ENCODE measurements at places on chromosomes 6 and 20.

- DNase-seq, result no peak
Observed at GRCh38 chr20:43579861-43580793, 10.6 kb upstream of the IFT52 start.

DNA sequence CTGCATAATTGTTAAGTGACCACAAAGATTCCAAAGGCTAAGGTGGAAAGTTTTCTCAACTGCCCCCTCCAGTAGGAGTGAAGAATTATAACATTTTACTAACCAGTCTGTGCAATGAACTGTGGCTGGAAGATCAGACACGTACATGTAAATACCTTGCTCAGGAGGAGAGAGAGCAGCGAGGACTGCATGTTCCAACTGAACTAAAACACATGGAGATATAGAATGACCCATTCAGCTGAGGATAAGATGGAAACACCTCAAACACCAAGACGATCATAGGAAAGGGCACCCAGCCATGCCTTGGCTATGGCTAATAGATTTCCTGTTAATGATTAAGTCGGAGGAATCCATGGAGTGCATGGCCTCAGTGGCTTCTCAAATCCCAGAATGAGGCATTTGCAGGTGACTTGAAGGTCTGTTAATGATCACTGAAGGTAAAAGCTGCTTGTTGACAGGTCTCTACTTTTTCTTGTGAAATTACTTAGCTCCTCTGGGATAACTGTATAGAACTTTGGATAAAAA lies 875.6 kb downstream of the TFAP2A start:
- peak; percentile 8 for DNase-seq

DNA sequence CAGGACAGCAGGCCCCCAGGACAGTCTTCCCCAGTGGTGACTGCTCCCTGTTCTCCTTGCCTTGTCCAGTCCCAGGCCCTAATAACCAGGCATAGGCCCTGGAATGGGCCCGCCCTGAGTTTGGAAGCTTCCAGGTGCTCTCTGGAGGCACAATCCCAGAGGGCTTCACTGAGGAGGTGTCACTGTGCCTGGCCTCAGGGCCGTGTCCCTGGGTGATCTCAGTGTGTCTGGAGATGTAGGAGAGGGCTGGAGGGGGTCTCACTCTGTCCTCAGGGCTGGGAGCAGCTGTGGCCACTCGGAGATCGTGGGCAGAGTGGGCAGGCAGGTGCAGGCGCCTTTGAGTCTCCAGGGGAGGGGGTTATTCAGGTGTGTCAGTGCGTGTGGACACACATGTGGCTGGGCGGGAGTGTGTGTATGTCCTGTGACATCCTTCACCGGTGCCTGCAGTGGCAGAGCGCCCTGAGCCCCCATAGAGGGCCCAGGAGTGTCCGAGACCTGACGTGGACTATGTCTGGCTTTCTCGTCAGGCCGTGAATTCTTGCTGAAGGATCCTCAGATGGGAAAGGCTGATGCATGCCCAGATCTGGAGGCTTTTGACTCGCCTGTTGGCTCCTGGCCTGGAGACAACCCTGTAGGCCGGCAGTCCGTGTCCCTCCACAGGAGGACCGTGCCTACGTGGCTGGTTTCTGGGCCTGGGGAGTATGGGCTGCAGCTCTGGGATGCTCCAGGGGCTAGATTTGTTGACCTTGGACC lies 5.5 kb upstream of the NPBWR2 start:
- DNase-seq, result no peak

- peak; percentile 98 for DNase-seq
Observed at GRCh38 chr20:3173610-3174441, 477 bp upstream of the LZTS3 start.

DNA sequence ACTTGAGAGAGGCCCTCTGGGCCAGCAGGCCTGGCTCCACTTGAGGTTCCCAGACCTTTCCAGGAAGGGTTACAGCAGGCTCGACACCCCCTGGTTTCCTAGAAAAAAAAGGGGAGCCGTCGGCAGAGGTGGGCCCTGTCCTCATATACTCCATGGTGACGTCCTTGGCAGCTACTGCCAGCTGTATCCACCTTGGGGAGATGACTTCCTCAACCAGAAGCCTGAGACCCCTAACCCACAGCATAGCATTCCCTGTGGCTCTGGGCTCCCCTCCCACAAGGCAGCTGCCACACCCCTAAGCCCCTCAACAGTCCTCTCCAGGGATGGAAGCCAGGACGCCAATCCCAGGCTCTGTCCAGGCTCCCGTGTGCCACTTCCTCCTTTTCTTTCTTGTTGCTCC lies 294.8 kb downstream of the CDC5L start:
- DNase-seq, result no peak

DNA sequence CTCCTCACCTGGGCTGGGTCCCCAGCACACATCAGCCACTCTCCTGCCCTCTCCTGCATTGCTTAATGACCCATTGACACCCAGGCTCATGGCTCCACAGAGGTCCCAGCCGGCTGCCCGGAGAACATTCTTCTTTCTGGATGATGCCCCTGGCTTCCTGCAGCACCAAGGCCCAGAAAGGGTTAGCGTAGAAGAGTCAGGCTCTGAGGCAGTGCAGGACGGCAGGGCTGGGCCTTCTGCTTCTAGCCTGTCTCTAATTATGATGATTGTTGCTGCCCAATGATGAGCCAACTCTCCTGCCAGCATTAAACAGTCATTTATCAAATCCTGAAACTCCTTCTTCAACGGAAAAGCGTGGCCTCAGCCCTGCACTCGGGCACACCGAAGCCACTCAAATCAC lies 66.4 kb downstream of the ZNF217 start:
- DNase-seq, result no peak

- DNase-seq, result no peak
Observed at GRCh38 chr6:36469946-36470345, 27.1 kb downstream of the KCTD20 start.

DNA sequence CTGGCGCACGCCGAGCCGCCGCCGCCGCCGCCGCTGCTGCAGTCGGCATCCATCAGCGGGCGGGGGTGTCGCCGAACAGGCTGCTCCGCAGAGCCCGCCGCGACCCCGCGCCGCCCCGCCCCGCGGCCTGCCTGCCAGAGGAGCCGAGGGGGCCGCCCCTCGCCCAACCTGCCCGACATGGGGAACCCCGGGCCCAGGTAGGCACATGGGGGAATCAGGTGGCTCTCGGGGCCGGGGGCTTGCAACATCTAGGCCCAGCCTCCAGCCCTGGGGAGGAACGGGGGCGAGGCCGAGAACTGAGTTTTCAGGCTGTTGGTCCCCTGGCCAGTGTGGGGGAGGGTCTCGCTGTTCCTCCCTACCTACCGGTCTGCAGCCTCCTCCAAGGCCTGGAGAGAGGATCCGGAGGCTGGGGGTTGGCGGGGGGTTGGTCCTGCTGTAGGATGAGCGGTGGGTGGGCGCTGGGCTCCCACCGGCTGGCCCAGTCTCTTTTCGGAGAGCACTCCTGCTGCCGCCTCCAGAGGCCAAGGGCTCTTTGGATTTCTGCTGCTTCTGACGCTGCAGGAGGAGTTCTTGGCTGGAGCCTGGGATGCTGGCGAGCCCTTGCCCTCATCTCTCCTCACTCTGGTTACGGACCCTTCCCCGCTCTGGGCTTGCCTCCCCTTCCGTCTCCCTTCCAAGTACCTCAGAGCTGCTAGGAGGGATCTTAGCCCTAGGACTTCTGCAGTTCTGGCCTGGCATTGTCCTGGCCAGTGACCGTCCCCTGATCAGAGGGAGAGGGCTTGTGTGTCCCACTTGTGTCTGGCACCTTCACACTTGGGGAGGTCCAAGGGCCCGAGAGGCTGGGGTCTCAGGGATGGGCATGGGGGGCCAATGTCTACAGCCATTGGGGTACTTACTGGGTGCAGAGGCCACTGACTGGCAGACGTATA lies at the start of gene EPB41L1:
Gene EPB41L1, plus strand, starts transcription at position 41 of the 929 bp plus-strand sequence. CDS start 19,038 bp downstream, outside the sequence.
- peak; percentile 50 for DNase-seq

- DNase-seq, result no peak
Observed at GRCh38 chr6:125792680-125793079, 1.9 kb downstream of the NCOA7 start.

- DNase-seq, result no peak
Observed at GRCh38 chr6:34546551-34547321, 9.4 kb downstream of the SPDEF start.

- DNase-seq, result no peak
Observed at GRCh38 chr20:41344938-41345728, 4.5 kb downstream of the LPIN3 start.

GRCh38 chr6:109782491-109782999 lies 91.4 kb downstream of the FIG4 start:
- no peak for DNase-seq

DNA sequence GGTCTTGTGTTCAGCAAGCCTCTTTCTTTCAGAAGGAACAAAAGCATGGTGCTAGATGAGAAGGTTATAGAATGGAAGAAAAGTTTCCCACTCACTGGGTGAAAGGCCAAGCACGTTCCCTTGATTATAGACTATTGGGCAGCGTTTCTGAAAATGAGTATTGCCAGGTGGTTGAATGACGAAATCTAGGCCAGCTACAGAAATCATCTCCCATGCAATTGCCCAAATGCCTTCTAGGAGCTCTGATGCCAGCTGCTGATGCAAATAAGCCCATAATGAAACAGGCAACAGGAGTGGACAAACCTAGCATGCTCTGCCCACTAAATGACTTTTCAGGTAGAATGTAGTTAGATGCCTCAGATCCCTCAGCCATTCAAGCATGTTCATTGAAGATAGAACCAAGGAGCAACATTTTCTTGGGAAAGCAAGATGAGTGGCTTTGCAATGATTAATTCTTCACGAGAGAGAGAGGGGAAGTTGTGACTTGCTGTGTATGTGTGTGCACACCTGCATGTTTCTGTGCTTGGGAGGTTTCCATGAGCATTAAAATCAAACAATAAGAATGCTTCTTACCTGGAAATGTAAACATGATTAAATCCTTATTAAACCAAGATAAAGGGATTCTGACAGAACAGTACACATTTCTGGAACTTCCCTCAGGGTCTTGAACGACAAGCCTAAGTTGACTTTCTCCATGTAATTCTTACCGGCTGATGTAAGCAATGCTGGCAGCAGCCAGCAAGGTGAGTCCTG lies 43.6 kb downstream of the ADTRP start:
- DNase-seq, result no peak

- DNase-seq, result no peak
Observed at GRCh38 chr6:128403618-128404444, 116.6 kb downstream of the PTPRK start.

DNA sequence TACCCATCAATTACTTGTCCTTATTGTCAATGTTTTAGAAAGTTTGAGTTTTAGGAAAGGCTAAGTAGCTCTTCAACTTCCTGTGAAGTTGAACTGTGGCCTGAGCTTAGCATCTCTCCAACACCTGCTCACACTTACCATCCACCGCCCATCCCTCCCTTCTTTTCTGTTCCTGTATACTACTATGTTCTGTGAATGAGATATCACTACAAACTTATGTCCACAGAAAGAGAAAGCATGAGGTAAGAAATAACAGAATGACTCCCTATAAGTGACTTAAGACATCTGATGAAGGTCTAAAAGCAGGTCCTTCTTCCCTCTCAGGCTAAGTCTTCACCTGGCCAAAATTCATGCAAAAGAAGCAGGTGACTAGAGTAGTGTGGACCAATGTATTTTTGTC lies 246.3 kb upstream of the PREP start:
- DNase-seq, result no peak

DNA sequence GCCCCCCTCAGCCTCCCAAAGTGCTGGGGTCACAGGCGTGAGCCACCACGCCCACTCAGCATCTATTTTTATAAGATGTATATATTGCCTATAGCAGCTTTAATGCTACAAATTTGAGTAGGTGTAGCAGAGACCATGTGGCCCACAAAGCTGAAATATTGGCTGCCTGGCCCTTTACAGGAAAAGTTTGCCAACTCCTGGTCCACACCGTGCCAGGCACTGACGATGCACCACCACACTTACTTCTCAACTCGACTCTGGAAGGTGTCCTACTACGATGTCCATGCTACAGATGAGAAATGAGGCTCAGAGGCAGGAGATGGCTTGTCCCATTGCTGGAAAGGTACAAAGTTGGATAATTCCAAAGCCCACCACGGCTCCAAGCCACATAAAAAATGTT lies 17.2 kb upstream of the SRSF6 start:
- no peak for DNase-seq

- no peak for DNase-seq
Observed at GRCh38 chr6:13990796-13991195, 66.0 kb downstream of the RNF182 start.

DNA sequence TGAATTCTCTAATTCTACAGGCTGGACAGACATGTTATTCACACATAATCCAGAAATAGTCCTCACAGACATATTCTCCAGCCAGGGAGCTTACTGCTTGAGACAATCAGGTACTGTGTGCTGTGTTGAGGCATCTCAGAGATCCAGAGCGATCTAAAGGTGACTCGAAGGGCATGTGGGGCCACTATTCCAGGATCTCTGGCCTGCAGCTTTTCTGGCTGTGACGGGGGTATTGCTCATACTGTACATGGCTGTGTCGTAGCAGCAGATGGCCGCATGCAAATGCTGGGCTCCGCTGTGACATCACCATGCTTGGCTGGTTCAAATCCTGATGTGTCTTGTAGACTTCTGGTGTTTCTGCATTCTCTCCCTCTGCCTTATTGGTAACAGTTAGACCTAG lies 37.8 kb downstream of the CD109 start:
- no peak for DNase-seq

DNA sequence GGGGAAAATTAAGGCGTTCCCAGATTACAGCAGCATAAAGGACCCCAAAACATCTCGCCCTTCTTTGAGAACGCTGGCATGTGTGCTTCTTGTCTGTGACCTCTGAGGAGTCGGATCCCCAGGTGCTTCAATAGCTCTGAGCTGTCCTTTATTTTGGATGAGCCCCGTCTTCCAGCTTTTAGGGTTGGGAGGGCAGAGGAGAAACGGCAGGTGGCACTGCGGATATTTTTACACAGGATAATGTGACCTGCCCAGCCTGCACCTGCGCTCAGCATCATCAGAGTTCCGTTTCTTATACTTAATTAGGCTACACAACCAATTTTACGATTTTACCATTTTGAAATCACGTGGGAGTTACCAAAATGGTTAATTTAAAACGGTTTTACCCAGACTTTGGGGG lies 147.7 kb upstream of the RPS6KA2 start:
- no peak for DNase-seq

GRCh38 chr20:54067606-54068174 lies 2.7 kb downstream of the BCAS1 start:
- peak; percentile 68 for DNase-seq

DNA sequence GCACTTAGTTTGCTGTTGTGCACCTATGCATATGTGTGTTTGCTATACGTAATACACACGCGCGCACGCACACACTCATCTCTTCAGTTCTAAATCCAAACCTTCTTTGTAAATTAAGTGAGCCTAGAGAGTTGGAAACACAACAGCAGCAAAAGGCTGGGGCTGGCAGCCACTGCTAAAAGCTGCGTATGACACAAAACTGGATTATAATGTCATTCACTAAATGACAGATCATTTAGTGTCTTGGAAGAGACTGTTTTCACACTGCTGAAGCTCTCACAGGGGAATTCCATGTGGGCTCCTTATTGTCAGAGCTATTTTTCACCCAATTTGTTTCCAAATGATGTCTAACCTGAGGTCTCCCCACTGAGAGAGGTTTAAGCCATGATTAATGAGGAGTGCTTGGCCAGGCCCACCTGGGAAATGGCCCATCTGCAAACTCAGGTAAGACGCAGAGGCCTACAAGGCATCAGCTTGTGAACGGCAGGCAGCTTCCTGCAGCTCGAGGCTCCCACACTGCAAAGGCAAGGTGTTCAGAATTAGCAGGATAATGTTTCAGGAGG lies 94.2 kb downstream of the OLIG3 start:
- no peak for DNase-seq
